ENCODE measurements at places on chromosomes 7 and 10.

DNA sequence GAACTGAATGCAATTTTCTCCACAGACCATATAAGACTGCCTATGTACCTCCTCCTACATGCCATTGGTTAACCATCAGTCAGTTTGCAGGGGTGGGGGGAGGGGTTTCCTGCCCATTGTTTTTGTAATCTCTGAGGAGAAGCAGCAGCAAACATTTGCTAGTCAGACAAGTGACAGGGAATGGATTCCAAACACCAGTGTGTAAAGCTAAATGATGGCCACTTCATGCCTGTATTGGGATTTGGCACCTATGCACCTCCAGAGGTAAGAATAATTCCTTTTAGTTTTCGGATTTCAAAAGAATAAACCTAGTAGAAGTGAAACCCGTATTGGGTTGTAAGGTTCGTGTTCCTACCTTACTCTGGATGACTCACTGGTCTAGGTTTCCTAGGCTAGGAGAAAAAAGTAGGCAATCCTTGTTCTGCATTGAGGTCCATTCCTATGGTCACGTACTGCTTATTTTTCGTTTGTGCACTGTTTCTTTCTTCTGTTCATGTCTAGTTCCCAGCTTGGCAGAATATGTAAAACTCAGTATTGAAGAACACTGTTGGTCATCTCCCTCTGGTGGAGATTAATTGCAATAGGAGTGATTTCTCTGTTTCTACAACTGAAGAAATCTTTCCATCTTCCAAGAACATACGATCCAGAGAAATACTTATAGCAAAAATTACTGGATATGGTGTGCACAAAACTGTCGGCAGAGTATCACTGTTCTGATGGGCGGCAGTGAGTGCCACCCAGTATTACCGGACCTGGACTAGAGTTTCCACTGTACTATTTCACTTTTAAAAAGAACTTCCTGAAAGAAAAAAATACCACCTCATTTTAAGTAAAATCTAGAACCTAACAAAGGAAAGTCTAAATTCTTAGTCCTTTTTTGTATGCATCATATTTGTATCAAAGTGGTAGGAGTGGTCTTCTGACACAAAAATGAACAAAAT, at the start of gene AKR1C3:
AKR1C3 (plus strand) TSS at position 150 of the 941 bp plus-strand sequence; CDS start at position 181, 31 bp downstream.
- no peak for DNase-seq

DNA sequence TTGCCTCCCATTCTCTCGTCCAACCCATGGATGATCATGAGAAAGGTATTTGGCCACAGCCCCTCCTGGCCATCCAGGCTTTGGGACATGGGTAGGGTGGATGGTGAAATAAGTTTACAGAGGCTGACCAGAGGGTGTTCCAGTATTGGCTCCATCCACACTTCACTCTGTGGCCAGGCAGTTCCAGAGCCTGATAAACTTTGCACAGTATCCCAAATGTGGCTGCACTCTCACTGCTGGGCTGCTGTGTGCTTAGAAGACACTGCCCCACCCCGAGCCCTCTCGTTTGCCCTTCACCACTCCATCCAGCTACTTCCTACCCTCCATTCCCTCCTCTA, 72.0 kb upstream of the ZMIZ1 start:
- DNase-seq = no peak

- DNase-seq = no peak
Observed at GRCh38 chr10:49359349-49360270, 36.3 kb downstream of the DRGX start.

- no peak for DNase-seq
Observed at GRCh38 chr10:3866332-3866731, 81.3 kb upstream of the KLF6 start.
